T-helper 9 cell (primary cell): ENCODE measurements at places on chromosomes 7 and 10.

GRCh38 chr7:136617176-136617575, 251.3 kb upstream of the CHRM2 start:
- DNase-seq = no peak

GRCh38 chr10:49612513-49613164, 1.2 kb upstream of the CHAT start:
- DNase-seq = no peak

GRCh38 chr7:112511451-112512202, 30.8 kb downstream of the LSMEM1 start:
- DNase-seq = no peak

DNA sequence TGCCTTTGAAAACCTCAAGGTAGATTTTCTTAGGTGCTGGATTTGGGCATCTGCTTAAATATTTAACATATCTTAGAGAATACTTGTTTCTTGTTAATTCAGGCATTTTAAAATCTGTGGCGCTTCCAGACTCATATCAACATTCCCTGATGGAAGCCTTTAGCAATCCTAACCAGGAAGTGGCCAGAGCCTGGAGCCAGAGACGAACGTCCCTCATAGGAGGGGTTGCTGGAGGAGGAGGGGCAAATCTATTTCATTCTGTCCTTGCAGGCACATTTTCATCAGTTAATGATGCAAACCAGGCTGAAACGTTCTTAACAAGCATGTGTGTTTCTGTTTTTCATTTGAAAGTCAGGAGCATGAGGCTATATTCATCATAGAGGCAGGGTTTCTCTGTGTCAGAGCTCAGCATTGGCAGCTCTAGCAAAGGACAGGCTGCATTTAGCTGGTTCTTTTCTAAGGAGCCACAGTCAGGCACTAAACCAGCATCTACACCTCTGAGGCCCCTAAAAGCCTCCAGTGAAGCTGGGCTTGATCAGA, 17.8 kb upstream of the IFIT2 start:
- no peak for DNase-seq

DNA sequence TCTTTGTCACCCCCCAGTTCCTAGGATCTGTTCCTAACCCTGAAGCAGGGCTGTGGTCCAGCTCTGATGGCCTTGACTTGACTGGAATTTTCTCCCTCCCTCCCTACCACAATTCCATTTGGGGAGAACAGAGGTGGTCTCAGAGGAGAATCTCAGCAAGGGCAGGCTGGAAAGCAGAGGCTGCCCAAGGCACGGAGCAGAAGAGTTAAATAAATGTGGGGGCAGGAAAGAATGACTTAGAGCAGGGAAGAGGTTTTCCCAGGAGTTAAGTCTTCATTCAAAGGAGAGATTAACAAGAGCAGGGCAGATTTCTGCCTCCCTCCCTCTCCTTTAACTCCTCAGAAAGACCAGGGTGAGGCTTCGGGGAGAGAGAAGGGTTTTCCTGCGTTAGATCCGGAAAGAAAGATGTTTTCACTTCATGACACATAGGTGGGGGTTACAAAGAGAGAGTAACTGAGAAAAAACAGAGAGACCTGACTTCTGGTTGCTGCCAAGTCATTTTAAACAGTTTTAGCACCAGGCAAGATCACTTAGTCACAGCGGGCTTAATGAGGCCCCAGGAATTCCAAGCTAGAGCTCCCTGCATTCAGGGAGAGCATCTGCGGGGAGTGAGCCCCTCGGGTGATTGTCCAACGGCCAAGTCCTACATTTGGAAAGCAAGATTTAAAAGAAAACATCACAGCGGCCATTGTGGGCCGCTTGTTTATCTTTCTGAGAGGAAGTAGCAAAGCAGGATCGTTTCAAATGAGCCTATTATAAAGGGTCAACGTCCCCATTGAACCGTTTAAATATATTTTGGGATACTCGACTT, 78.7 kb downstream of the ARHGAP22 start:
- DNase-seq = no peak
